Breast epithelium (tissue), 4 donors: ENCODE measurements at places on chromosomes 1 and 21.

- H3K4me3 ChIP-seq = peak overlapping the region; percentile 58
- H3K27me3 ChIP-seq = no peaks in the 10 kb centered on the region
- H3K4me1 ChIP-seq = no peaks in the 10 kb centered on the region
These were observed 1.1 kb upstream of the TTC39A start for GRCh38 chr1:51331206-51332100.

GRCh38 chr21:42806509-42807140 lies 72.7 kb downstream of the WDR4 start:
- no peak overlapping the region for H3K27ac ChIP-seq
- no peaks in the 10 kb centered on the region for H3K36me3 ChIP-seq
- no peak for DNase-seq
- no peak overlapping the region for H3K4me3 ChIP-seq
- H3K4me1 ChIP-seq = no peaks in the 10 kb centered on the region
- no peaks in the 10 kb centered on the region for H3K27me3 ChIP-seq

GRCh38 chr1:150820730-150821512 lies 12.9 kb upstream of the CTSK start:
- H3K4me1 ChIP-seq = no peaks in the 10 kb centered on the region
- no peaks in the 10 kb centered on the region for H3K27me3 ChIP-seq
- no peak overlapping the region for H3K27ac ChIP-seq

DNA sequence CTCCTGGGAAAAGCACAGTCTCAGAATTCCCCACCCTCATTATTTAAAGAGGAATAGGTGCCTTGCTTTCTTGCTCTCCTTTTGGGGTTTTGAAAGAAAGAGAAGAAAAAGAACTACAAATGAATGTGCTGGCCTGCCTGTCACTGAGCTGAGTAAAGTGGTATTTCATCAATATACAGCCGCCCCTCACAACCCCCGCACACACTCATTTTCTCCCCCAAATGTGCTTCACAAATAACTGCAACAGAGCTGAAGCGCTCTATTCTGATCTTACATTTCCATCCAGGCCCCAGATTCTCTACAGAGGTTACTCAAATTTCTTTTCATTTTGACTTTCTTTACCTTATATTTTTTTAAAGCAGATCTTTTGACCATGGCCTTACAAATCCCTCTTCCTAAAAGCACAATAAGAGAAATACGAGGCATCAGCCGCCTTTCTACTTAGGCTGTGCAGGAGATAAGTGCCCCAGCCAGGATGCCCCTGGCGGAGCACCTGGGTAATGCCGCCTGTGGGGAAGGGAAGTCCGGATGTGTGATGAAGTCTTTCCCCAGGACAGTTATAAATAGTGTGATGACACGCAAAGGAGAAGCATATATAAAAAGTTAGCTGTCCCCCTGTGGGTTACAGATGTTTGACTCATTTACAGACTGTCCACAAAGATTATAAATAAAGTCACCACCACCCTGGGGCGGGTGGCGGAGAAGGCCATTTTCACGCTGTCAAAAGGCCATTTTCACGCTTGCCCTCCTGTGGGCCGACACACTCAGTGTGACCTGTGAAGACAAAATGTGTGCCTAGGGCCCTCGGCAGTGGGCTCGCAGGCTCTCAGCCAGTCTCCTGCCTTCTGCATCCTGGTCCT lies 6.5 kb downstream of the KCNN3 start:
- no peaks in the 10 kb centered on the region for H3K4me1 ChIP-seq
- H3K4me3 ChIP-seq = no peak overlapping the region
- no peaks in the 10 kb centered on the region for H3K36me3 ChIP-seq
- no peak overlapping the region for H3K27ac ChIP-seq

DNA sequence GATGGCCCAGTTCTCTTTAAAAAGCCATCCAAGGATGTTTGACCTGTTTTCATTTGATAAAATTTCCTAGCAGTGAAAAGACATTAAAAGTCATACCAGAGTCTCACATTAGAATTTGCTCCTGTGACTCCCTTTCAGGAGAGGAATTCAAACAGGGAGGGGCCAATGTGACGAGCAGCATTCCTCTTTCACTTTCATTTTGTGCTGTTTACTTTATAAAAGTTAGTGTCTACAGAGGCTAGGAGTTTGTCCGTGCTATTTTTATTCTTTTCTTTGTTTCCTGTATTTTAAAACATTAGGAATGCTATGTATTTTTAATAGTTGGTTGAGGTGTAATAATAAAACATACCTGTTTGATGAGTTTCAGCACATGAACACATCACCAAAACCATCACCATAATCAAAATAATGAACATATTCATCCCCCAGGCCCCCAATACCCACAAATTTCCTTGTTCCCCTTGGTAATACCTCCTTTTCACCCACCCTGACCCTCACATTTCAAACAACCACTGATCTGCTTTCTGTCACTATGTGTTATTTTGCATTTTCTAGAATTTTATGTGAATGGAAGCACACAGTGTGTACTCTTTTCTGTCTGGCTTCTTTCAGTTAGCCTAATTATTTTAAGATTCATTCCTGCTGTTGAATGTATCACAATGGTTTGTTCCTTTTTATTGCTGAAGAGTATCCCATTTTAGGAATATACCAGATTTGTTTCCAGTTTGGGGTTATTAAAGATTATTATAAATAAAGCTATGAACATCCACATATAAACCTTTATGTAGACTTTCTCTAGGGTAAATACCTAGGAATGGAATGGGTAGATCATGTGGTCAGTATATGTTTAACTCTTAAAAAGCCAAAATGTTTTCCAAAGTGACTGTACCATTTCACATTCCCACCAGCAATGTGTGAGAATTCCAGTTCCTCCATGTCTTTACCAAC lies 129.5 kb downstream of the TENT5C start:
- H3K27me3 ChIP-seq = no peaks in the 10 kb centered on the region
- H3K4me1 ChIP-seq = no peaks in the 10 kb centered on the region
- peak overlapping the region; percentile 72 for H3K27ac ChIP-seq
- H3K36me3 ChIP-seq = no peaks in the 10 kb centered on the region
- DNase-seq = no peak
- H3K4me3 ChIP-seq = peak overlapping the region; percentile 51

DNA sequence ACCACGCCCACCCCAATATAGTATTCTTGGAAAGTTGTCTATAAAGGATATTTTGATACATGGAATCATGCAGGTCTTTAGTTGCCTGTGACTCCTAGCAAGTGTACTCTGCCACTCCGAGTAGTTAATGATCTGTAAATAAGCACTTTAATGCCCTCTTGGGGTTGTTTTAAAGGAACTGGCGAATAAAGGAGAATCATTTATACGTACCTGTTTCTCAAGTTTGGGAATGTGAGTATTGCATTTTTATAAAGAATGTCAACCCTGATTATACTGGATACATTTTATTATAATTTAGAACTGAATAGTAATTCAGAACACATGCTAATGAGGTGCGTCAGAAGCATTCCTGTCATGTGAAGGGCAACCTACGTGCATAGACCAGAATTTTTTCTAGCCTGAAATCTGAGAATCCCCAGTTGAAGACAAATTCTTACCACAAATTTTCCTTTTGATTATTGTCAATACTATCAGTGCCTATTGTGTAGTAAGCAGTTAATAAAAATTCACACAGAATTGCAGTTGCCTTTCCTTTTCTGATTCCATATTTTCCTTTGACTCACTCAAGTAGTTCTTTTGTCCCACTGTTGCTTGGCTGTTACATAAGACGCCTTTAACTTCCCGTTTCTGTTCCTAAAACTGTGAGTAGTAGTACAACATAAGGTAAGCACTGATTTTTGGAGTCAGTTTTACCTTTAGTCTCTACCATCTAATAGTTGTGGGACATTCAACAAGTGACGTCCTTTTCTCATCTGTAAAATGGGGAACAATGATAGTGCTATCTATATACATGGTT lies 5.1 kb downstream of the AHCYL1 start:
- no peak overlapping the region for H3K4me3 ChIP-seq
- H3K27me3 ChIP-seq = no peaks in the 10 kb centered on the region
- no peak for DNase-seq

- H3K4me3 ChIP-seq = no peak overlapping the region
- H3K27ac ChIP-seq = no peak overlapping the region
- no peak for DNase-seq
- no peaks in the 10 kb centered on the region for H3K27me3 ChIP-seq
These were observed 23.4 kb downstream of the DSTYK start for GRCh38 chr1:205188098-205188497.

DNA sequence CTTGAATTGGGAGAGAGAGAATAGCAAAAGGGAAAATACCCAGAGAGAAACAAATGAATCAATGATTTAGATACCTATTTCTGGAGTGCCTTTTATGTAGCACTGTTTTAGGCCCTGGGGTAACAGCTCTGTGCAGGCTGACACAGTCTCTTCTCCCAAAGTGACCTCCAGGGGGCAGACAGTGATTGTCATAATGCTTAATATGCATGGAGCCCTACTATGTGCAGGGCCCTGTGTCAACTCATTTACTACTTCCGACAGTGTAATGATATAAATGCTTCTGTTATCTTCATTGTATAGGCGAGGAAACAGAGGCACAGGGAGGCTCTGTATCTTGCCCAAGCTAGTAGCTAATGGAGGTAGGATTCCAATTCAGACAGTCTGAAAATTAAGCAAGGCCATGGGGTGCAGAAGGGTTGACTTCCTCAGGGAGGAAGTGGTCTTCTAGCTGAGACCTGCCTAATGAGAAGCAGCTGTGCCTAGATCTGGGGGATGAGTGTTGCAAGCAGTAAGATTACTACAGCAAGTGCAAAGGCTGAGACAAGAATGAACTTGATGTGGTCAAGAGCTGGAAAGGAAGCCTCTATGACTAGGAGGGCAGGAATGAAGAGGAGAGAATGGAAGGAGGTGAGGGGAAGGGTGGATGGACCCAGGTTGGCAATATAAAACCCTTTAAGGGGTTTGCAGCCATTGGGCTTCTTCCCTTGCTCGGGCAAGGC lies 16.2 kb upstream of the SERINC2 start:
- no peaks in the 10 kb centered on the region for H3K36me3 ChIP-seq
- no peak for DNase-seq
- H3K27ac ChIP-seq = no peak overlapping the region

GRCh38 chr1:226407199-226407496 lies 745 bp downstream of the PARP1 start:
- H3K27me3 ChIP-seq = no peaks in the 10 kb centered on the region
- H3K4me3 ChIP-seq = peak overlapping the region; percentile 94

- H3K36me3 ChIP-seq = no peaks in the 10 kb centered on the region
- H3K4me1 ChIP-seq = peaks cover 6% of the 10 kb centered on the region
- peak overlapping the region; percentile 98 for H3K27ac ChIP-seq
- H3K27me3 ChIP-seq = no peaks in the 10 kb centered on the region
These were observed 849 bp downstream of the NFIA start for GRCh38 chr1:61083013-61083806.

- H3K36me3 ChIP-seq = no peaks in the 10 kb centered on the region
- no peak within 1 kb of the TSS for H3K27ac ChIP-seq
- DNase-seq = no peak
- H3K4me3 ChIP-seq = peak within 1 kb of the TSS; percentile 61
- H3K27me3 ChIP-seq = peaks cover 5% of the 10 kb centered on the region
These were observed at the start of gene SYT6 for GRCh38 chr1:114153261-114154145. Gene SYT6, minus strand, starts transcription at chr1:114153869. Its CDS starts 97 bp downstream, at chr1:114153772.

DNA sequence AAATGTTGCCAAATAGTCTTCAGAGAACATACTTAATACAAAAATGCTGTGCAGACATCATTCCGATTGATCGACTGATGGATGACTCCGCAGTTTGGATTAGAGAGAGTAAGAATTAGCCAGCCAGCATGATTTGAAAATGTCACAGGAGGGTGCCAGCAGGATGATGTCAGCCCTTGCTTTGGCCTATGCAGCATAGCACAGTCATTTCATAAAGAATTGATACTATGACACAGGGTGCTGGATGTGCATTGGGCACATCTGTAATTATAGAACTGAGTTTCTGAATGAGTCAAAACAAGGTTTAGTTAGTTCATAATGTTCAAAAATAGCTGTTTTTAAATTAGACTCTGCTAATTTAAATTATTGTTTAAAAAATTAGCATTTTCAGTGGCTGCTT lies 21.6 kb upstream of the TRAF5 start:
- no peaks in the 10 kb centered on the region for H3K27me3 ChIP-seq
- H3K4me3 ChIP-seq = no peak overlapping the region
- H3K4me1 ChIP-seq = no peaks in the 10 kb centered on the region

GRCh38 chr21:30248844-30249243 lies 32.9 kb upstream of the CLDN8 start:
- H3K27me3 ChIP-seq = no peaks in the 10 kb centered on the region
- no peak overlapping the region for H3K27ac ChIP-seq
- no peak overlapping the region for H3K4me3 ChIP-seq
- no peaks in the 10 kb centered on the region for H3K36me3 ChIP-seq
- DNase-seq = no peak
- H3K4me1 ChIP-seq = no peaks in the 10 kb centered on the region

DNA sequence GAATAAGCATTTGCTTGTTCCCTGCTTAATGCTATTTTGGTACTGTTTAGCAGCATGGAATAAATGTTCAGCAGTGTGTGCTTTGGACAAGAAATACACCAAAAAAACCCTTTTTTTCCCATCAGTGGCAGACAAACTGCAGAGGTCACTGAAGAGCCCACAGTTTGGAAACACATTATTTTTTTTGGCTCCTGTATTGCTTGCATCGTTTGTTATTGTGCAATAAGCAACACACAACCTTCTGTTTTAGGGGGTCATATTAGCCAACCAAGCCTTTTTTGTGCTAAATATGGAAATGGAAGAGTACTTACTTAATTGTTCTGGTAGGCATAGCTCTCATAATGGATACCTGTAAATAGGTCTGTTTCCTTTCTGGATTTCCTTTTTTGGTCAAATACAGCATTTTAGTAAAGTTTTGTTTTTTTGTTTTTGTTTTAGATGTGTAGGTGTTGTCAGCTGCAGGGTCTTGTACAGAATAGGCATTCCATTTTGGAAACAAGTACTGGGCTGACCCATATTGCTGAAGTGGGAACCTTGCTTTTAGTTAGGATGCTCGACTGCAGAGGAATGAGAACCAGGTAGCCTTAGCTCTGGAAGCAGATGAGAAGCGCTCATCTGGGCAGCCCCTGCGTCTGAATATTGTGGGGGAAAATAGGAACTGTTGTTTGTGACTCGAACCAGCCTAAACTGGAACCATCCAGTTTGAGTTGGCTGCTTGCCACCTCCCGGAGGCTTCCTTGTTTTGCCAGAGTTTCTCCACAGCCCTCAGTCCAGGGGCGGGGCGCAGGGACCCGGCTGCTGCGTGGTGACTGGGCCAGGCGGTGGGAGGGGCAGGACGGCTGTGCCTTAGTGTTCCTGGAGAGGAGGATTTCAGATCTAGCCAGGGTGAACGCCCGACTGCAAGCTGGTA lies 38.4 kb downstream of the SPEN start:
- peak overlapping the region; percentile 85 for H3K27ac ChIP-seq
- no peaks in the 10 kb centered on the region for H3K27me3 ChIP-seq
- no peaks in the 10 kb centered on the region for H3K36me3 ChIP-seq
- H3K4me3 ChIP-seq = peak overlapping the region; percentile 52
